ENCODE measurements at places on chromosomes 6 and 20. TPM values are rescaled to one million over a fixed set of nuclear protein-coding genes. Genes with fewer than 3 reads are reported as not detected.

GRCh38 chr6:148790817-148791216 is 44.0 kb downstream of the UST start:
- DNase-seq: no peak

DNA sequence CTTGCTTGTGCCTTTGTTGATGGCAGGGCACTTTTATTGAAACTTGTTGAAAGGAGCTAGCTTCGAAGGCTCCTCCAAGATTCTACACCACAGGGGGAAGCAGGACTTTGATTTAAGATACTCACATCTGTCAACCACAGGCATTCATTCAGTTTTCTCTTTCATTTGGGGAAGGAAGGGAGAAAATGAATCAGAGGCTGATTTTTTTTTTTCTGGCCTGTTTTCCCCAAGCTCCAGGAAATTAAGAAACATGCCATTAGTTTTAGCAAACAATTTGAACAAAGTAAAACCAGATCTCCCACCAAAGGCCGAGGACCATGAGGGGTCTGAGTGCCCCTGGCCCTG is 8.7 kb upstream of the APCDD1L start:
- DNase-seq: no peak

The PIM1 gene
- polyA plus RNA-seq: 9.4 TPM

- DNase-seq: no peak
Observed at GRCh38 chr20:2381303-2381702, 602 bp downstream of the TGM6 start.

DNA sequence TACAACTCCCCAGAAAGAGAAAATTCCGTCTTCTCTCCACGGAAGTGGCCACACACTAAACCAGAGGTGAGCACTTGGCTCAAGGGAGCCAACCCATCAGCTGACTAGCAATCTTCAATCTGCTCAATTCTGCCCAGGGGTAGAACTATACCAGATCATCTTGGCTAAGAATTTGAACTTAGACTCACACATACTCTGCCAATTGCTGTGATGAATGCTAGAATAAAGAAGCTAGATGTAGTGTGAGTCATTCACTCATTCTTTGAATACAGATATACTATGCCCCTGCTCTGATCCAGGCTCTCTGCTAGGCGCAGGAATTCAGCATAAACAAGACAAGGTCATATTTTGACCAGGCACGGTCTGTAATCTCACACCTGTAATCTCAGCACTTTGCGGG is 147.9 kb upstream of the SHLD1 start:
- DNase-seq: no peak

DNA sequence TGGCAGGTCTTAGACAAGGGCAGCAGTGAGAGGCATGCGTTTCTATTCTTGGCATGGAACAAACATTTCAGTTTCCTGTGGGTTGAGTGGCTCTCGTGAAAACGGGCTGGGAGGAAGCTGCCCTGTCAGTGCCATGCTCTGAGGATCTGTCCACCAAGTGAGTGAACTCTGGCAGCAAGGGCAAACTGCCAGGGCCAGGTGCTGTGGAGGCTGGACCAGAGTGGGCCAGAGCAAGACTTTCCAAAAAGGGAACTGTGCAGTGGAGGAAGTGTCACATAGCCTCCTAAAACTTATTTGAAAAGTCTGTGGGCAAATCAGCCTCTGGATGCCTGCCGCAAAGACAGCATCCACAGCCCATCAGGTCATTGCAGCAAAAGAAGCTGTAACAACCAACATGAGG is 44.2 kb upstream of the TAB2 start:
- peak; percentile 33 for DNase-seq

DNA sequence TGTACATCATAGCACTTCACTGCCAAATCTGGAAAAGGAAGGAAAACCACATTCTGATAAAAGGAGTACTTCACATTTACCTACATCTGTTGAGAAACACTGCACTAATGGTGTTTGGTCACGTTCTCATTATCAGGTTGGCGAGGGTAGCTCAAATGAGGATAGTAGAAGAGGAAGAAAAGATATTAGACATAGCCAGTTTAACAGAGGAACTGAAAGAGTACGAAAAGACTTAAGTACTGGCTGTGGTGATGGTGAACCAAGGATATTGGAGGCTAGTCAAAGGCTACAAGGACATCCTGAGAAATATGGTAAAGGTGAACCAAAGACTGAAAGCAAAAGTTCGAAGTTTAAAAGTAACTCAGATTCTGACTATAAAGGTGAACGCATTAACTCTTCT is 32.0 kb upstream of the GJA10 start:
- no peak for DNase-seq

- peak; percentile 31 for DNase-seq
Observed at GRCh38 chr20:36030149-36030548, 61.8 kb downstream of the CNBD2 start.

The IPCEF1 gene
- 0.15 TPM for polyA plus RNA-seq

The TENT5A gene
- polyA plus RNA-seq: 17.3 TPM

The PSORS1C1 gene
- 0.13 TPM for polyA plus RNA-seq

- no peak for DNase-seq
Observed at GRCh38 chr6:125431971-125432370, 130.2 kb upstream of the HDDC2 start.

The CCN6 gene
- polyA plus RNA-seq: not detected

GRCh38 chr6:165403006-165403595 is 93.7 kb upstream of the C6orf118 start:
- no peak for DNase-seq

The RPP40 gene
- 3.4 TPM for polyA plus RNA-seq

DNA sequence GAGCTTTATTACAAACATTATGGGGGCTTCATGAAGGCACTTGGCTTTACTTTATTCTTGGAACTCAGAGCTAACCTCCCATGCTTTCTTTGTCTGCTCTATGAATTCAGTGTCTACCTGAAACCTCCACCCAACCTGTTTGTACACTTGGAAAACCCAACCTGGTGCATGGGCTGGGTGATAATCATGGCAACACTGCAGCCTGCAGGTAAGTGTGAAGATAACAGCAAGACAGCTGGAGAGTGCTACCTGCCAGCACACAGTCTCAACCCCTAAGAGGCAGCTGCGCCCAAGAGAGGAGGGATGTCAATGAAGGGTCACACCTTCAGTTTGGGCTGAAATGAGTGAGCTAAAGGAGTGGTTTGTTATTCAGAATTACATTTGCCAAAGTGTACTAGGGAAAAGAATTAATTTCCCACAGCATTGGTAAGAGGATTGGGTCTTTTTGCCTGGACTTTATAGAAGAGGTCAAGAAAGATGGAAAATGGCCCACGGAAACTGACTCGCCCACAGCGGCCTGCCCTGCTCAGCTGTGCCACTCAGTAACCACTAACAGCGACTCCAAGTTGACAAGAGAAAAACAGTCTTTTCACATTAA is 24.4 kb downstream of the FOXQ1 start:
- DNase-seq: no peak

The MYH7B gene
- 22.1 TPM for polyA plus RNA-seq

The MMP24 gene
- 0.22 TPM for polyA plus RNA-seq

The ARMH2 gene
- not detected for polyA plus RNA-seq

The TP53INP2 gene
- polyA plus RNA-seq: 31.7 TPM

The ARG1 gene
- 0.51 TPM for polyA plus RNA-seq

The WFDC10B gene
- not detected for polyA plus RNA-seq

DNA sequence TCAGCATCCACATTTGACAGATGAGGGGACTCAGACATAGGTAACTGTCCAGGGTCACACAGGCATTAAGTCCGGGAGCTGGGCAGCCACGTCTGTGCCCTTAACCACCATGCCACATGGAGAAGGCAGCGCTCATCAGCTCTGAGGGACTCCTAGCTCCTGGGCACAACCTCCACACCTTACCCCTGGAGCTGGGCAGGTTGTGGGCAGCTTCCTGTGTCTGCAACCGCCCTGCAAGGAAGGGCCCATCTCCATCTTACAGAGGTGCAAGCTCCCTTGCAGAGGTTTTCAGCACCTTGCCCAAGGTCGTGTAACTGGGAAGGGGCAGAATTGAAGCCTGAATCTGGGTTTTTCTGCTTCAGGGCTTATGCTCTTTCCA is 7.9 kb downstream of the CCDC167 start:
- no peak for DNase-seq

DNA sequence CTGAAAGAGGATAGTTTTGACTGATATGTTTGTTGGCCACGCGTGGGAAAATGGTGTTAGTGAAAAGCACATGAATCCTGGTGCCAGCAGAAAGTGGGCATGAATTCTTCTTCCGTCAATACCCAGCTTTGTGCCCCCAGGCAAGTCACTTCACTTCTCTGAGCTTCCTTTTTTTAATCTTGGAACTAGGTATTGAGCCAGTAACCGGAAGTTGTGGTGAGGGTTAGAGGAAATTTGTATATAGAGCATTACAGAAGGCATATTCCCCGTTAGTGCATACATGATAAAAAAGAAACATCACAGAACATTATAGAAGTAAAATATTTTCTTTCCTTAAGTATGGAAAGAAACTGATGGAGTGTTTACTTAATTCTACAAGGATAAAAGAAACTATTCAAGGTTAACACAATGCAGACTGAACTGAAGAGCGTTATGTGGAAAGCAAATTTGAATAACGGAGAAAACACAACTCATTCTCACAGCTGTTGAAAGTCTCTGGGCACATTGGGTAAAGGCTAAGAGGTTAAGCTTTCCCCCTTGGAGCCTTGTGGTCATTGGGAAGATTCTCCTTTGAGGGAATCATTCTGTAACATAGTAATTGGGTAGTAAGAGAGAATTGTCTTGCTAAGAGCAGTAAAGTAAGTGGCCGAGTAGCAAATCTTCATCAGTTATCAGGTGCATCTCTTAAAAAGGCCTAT is 223.1 kb downstream of the BCAS1 start:
- no peak for DNase-seq

The FOXA2 gene
- not detected for polyA plus RNA-seq

DNA sequence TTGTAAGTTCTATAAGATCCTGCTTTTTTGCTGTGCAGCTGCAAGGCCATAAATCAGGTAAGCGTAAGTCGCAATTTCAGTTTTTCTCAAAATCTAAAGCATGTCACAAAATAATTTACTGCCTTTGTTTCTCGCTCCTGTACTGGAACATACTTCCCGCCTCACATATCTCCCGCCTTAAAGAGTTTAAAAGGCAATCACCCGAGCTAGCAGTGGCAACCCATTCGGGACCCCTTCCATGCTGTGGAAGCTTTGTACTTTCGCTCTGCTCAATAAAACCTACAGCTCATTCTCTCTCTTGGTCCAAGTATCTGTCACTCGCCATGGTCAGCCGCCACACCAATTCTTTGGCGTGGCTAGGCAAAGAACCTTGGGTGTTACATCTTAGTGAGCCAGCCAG is 34.0 kb downstream of the CEP85L start:
- no peak for DNase-seq

- DNase-seq: no peak
Observed at GRCh38 chr6:15852289-15852688, 189.5 kb upstream of the DTNBP1 start.

- DNase-seq: no peak
Observed at GRCh38 chr6:66057034-66057433, 350.0 kb upstream of the EYS start.

DNA sequence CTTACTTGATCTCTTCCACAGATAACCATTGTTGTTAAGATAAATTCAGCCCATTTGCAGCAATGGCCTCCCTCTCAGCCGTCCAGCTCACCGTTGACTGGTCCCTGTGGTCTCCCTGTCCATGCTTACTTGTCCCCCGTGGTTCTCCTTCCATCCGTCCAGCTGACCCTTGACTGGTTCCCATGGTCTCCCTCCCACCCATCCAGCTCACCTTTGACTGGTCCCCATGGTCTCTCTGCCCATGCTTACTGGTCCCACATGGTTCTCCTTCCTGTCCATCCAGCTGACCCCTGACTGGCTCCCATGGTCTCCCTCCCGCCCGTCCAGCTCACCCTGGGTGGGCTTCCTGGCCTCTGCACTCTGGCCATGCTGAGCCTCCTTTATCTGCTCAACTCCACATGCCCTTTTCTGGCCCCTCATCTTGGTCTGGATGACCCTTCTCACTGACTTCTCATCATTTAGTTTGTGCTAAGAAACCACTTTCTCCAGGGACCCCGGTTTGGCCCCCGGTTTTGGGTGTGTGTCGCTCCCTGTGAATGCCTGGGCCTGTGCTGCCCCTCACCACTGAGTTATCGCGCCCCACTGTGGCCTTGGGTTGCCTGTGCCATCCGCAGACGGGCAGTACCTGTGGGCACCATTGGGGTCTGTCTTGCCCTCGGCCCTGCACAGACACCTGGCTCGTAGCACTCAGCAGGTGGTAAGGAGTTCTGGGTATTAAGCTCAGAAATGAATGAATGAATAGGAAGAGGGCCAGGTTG is 146.4 kb downstream of the ERMARD start:
- no peak for DNase-seq

GRCh38 chr20:31945785-31946184 is 6.1 kb downstream of the PDRG1 start:
- no peak for DNase-seq

- DNase-seq: no peak
Observed at GRCh38 chr6:121951918-121952379, 447.5 kb upstream of the HSF2 start.

DNA sequence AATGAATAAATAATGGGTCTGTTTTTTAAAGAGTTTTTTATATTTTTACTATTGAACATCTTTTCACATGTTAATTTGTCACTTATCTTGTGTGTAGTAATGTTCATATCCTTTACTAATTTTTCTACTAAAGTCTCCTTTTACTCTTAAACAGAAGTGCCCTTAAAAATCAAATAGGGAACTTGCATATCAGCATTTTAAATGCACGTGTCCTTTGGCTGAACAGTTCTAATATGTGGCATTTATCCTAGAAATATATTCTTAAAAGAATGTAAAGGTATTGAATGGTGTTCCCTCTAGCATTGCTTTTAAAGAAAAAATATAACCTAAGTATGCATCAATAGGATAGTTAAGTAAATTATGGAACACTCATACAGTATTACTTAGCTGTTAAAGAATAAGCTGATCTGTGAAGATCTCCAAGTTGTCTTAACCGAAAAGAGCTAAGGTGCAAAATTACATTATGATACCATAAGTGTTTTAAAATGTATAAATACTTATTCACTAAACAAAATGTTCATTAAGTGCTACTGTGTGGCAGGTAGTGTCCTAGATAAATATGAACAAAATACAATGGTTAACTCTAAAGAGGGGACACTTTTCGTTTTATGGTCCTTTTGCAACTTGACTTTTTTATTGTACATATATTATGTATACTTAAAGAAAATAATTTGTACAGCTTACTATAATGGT is 631 bp upstream of the PGBD1 start:
- no peak for DNase-seq

GRCh38 chr20:25695532-25696370 is 902 bp downstream of the ZNF337 start:
- DNase-seq: peak; percentile 30

DNA sequence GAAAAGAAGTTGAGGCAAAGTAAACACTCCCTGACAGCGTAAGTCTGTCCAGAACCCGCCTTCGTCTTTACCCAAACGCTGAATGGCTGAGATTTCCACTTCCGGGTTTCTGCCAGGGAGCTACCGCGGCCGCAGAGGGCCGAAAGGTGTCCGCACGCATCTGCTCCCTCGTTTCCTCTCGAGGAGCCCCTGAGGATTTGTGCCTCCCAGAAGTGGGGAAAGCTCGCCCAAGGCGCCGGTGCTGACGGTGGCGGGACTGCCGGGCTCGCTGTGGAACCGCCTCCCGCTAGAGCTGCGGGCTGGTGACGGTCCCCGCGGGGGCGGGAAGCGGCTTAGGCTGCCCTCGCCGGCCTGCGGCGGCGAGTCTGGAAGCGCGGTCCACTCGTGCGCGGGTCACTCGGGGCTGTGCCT is 1760.2 kb upstream of the DEFB115 start:
- DNase-seq: peak; percentile 53
